ENCODE measurements at places on chromosomes 1 and 21.
A peak's percentile ranks its signal among the peaks of the same experiment; 100 is the strongest.

DNA sequence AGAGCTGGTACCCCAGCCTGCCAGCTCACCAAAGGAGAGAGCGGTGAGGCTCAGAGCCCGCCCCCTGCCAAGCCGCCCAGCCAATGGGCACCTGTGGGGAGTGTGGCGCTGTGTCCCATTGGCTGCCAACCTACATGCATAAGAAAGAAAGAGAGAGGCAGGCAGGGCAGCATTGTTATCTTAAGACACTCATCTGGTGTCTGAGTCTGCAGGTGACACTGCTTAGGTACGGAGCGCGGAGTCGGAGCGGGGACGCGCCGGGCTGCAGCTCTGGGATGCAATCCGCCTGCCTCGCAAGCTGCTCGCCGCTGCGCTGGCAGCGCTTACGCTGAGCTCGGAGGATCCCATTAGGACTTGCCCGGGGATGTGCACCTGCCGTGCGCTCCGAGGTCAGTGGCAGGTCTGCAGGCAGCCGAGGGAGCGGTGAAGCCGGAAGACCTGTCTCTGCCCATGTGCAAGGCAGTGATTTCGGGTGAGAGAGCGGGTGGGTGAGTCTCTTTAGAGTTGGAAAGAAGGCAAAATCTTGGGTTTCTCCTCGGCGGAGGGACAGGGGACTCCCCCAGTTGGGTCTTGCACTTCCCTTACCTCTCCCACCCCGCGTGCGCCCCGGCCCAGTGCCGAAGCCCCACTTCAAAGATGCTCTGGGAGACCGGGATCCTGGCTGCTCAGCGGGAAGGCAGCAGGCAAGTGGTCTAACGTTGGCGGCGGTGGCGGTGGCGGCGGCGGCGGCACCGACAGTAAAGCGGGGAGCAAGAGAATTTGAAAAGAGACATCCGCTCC, at the start of gene BRINP2:
TSS of gene BRINP2 (plus strand) at position 203 of the 780 bp plus-strand sequence. CDS start 58,919 bp downstream, outside the sequence.
- peak; percentile 64 for DNase-seq

GRCh38 chr1:248751142-248751541, 4.4 kb downstream of the LYPD8 start:
- DNase-seq, result no peak

- no peak for DNase-seq
Observed at GRCh38 chr1:22001409-22001808, at the start of gene CELA3A. Gene CELA3A (plus strand): TSS chr1:22001657. CDS start chr1:22001675, 18 bp downstream.

GRCh38 chr1:240582953-240583352, 29.0 kb downstream of the GREM2 start:
- DNase-seq, result no peak

DNA sequence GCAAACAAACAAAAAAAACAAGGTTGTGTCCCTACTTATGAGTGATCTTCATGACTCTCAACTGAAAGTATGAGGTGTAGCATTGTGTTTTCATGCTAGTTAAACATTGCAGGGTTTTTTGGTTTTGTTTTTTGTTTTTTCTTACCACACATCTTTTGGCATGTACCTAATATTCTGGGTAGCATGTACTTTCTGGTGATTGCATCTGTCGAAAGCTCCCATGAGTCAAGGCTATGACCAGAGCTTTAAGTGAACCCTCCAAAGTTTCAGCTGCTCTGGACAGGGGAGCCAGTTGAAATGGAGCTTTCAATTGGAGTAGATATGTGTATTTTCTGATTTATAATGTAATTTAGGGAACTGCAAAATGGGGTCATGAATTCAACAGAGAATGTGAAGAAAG, 115.5 kb downstream of the KCNK2 start:
- no peak for DNase-seq

Measured in NCI-H748 treated with DMSO at 0.1 percent for 48 hours (cell line).